ENCODE measurements at places on chromosomes 3 and 15.

GRCh38 chr15:40332113-40332781 lies 8.5 kb downstream of the CCDC9B start:
- no peak overlapping the region for H3K27ac ChIP-seq
- H3K36me3 ChIP-seq: no peaks in the 10 kb centered on the region
- no peak for DNase-seq
- no peaks in the 10 kb centered on the region for H3K27me3 ChIP-seq
- H3K4me1 ChIP-seq: peaks cover 14% of the 10 kb centered on the region

DNA sequence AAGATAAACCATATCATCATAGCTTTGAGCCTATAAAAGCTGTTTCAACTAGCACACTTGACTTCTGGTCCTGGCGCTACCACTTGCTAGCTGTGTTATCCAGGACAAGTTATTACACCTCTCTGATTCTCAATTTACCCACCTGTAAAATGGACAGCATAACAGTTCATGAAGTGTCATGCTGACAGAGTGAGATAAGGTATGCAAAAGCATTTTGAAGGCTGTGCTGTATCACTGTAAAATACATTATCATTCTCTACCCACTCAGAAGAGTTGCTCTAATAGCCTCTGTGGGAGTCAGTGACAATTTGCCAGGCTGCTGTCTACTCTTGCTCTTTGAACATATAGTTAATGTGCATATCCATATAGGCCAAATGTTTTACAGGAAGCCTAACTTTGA lies 93.0 kb downstream of the SSR3 start:
- no peak overlapping the region for H3K4me3 ChIP-seq
- no peaks in the 10 kb centered on the region for H3K4me1 ChIP-seq
- H3K27me3 ChIP-seq: no peaks in the 10 kb centered on the region

DNA sequence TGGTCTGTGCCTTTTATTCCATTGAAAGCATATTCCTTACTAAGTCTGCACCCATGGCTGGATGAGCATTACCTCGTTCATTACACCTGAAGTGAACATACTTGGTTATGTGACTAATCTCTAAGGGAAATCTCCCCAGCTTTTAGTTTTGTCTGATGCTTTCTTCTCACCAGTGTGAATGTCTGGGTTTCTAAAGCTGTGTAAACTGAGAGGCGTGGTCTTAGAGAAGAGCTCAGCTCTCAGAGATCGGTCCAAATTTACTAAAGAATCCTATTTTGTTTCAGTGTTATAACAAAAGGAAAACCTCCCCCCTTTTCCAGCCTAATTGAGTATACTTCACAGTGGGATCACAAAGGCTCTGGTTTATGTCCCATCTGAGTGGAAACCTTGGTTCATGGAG lies 352.3 kb downstream of the PTPRG start:
- no peak overlapping the region for H3K4me3 ChIP-seq
- DNase-seq: no peak
- no peak overlapping the region for H3K27ac ChIP-seq
- no peaks in the 10 kb centered on the region for H3K27me3 ChIP-seq
- H3K36me3 ChIP-seq: no peaks in the 10 kb centered on the region
- H3K4me1 ChIP-seq: peaks cover 7% of the 10 kb centered on the region

GRCh38 chr3:26630669-26631389 lies 8.3 kb downstream of the LRRC3B start:
- no peaks in the 10 kb centered on the region for H3K27me3 ChIP-seq
- DNase-seq: no peak
- no peaks in the 10 kb centered on the region for H3K4me1 ChIP-seq

DNA sequence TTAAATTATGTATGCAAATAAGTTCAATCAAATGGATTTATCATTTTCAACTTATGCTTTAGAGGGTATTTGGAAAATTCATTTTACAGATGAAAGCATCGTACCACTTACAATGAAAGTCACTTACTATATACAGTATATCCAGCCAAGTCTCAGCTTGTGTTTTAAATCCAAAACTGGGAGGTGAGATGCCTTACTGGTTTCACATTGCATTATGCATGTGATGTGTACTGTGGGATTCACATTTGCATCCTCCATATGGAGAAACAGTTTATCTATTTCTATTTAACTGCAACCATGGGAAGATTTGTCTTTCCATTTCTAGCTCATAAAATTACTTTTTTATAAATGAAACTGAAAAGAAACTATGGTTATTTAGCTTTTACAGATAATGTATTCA lies 248.1 kb downstream of the CNTN3 start:
- no peak for DNase-seq
- no peak overlapping the region for H3K4me3 ChIP-seq
- H3K36me3 ChIP-seq: no peaks in the 10 kb centered on the region
- no peak overlapping the region for H3K27ac ChIP-seq

- no peak overlapping the region for H3K27ac ChIP-seq
- no peak overlapping the region for H3K4me3 ChIP-seq
- no peaks in the 10 kb centered on the region for H3K36me3 ChIP-seq
- no peak for DNase-seq
Measured at GRCh38 chr3:43685921-43686320, 4.8 kb upstream of the ABHD5 start.

DNA sequence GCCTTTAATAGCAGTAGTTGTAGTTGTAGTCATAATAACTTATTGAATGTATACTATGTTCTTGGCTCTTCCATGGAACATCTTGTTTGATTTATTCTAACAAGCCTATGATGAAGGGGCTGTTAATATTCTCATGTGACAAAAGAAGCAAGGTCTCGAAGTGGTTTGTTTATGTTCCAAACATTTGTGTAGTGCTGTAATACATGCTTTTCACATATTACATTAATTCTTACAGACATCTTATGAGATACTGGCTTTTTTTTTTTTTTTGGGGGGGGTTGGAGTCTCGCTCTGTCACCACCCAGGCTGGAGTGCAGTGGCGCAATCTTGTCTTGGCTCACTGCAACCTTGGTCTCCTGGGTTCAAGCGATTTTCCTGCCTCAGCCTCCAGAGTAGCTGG lies 252.3 kb downstream of the PTPRG start:
- H3K4me1 ChIP-seq: peaks cover 23% of the 10 kb centered on the region
- no peaks in the 10 kb centered on the region for H3K36me3 ChIP-seq
- no peak for DNase-seq
- H3K27ac ChIP-seq: no peak overlapping the region

DNA sequence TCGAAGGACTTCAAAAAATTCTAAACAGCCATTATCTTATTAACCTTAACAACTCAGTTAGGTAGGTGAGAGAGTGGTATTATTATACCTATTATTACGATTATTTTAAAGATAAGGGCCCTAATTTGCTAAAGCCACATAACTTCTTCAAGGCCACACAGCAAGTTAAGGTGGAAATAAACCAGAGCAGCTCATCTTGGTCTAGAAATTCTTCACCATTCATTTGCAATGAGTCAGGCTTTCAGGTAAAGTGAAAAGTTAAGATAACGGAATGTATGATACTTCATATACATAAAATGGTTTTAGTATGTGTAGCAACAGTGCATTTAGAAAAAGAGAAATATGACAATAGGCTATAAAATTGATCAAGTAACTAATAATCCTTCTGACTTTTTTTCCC lies 920.2 kb downstream of the ROBO1 start:
- no peak overlapping the region for H3K4me3 ChIP-seq
- no peak overlapping the region for H3K27ac ChIP-seq
- no peak for DNase-seq
- peaks cover 11% of the 10 kb centered on the region for H3K4me1 ChIP-seq

- H3K4me1 ChIP-seq: no peaks in the 10 kb centered on the region
- no peak overlapping the region for H3K4me3 ChIP-seq
- peaks cover 3% of the 10 kb centered on the region for H3K36me3 ChIP-seq
- H3K27ac ChIP-seq: no peak overlapping the region
- DNase-seq: no peak
Measured at GRCh38 chr3:108053067-108053466, 37.8 kb downstream of the CD47 start.

DNA sequence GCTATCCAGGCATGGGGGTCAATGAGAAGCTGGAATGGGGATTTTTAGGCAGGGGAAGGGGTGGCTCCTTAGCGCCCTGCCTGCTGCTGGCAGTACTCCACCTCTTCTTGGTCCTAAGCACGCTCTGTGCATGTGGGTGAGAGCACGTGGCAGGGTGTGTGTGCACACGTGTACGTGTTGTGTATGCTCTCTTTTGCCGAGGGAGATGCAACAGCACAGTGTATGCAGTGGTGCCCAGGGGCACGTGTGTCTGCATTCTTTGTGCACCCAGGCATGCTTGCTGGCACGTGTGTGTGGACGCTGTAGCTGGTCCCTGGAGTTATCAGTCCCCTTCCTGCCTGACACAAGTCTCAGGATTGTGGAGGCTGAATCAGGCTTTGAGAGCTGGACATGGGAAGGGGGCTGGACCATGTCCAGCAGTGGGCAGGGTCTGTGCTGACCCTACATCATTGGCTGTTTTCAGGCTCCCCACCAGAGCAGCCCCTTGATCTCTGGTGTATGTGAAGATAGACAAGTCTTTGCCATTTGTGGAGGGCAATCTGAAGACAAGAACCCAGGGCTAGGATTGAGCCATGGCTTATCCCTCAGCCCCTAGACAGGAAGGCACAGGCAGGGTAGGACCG lies 1.9 kb upstream of the CAMKV start:
- peaks cover 5% of the 10 kb centered on the region for H3K4me1 ChIP-seq
- no peaks in the 10 kb centered on the region for H3K27me3 ChIP-seq
- no peaks in the 10 kb centered on the region for H3K36me3 ChIP-seq
- no peak overlapping the region for H3K4me3 ChIP-seq
- no peak for DNase-seq

DNA sequence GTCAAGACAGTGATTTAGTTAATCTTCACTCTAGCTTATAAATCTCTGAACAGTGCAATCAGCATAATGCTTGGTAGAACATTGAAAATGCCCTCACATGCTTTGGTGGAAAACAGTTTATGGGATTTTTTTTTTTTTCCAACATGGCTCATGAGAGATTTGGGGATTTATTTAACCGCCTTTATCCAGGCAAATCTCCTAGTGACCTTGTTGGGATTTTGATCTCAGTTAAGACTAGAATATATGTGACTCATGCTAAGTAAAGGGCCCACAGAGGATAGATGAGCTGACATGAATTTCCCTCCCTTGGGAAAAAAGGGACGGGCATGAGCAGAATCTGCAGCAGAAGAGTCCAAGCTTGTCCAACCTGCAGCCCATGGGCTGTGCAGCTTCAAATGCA lies 18.7 kb downstream of the LRTM1 start:
- DNase-seq: no peak
- H3K27ac ChIP-seq: no peak overlapping the region
- no peak overlapping the region for H3K4me3 ChIP-seq
- H3K36me3 ChIP-seq: no peaks in the 10 kb centered on the region
- no peaks in the 10 kb centered on the region for H3K27me3 ChIP-seq

DNA sequence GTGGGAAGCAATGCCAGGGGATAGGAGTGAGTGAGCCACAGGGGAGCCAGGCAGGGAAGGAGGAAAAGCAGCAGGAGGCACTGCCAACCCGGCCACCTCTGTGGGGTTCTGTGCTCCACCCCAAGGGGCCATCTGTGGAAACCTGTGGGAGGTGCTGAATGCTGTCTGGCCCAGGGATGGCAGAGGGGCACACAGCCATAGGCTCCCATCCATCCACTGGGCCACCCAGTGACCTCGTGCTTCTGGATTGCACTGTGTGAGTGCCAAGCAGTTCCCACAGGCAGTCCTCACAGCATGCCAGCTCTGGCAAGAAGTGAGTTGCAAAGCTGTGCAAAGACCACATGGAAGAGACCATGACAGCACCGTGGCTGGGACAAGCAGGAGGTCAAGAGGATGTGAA lies 27.5 kb downstream of the DNAJB8 start:
- no peak overlapping the region for H3K27ac ChIP-seq
- H3K4me3 ChIP-seq: no peak overlapping the region
- DNase-seq: no peak
- H3K4me1 ChIP-seq: no peaks in the 10 kb centered on the region

GRCh38 chr15:90665288-90666134 lies 51.6 kb upstream of the BLM start:
- H3K4me3 ChIP-seq: peak overlapping the region; percentile 76
- H3K27ac ChIP-seq: peak overlapping the region; percentile 40
- H3K4me1 ChIP-seq: no peaks in the 10 kb centered on the region
- H3K36me3 ChIP-seq: no peaks in the 10 kb centered on the region
- H3K27me3 ChIP-seq: no peaks in the 10 kb centered on the region

GRCh38 chr15:45759936-45760335 lies 125.1 kb downstream of the SQOR start:
- H3K4me1 ChIP-seq: peaks cover 9% of the 10 kb centered on the region
- H3K36me3 ChIP-seq: no peaks in the 10 kb centered on the region
- no peaks in the 10 kb centered on the region for H3K27me3 ChIP-seq
- DNase-seq: no peak
- no peak overlapping the region for H3K4me3 ChIP-seq

GRCh38 chr3:44678480-44679116 lies 30.1 kb downstream of the ZNF35 start:
- H3K27me3 ChIP-seq: no peaks in the 10 kb centered on the region
- no peak for DNase-seq
- H3K27ac ChIP-seq: no peak overlapping the region
- H3K36me3 ChIP-seq: peaks cover 6% of the 10 kb centered on the region
- H3K4me1 ChIP-seq: no peaks in the 10 kb centered on the region
- no peak overlapping the region for H3K4me3 ChIP-seq

- no peak overlapping the region for H3K4me3 ChIP-seq
- peak overlapping the region; percentile 74 for H3K27ac ChIP-seq
- no peaks in the 10 kb centered on the region for H3K27me3 ChIP-seq
- DNase-seq: no peak
- H3K36me3 ChIP-seq: no peaks in the 10 kb centered on the region
Measured at GRCh38 chr15:62887113-62887570, 155.4 kb upstream of the TPM1 start.

GRCh38 chr3:25448750-25449692 lies 21.0 kb downstream of the RARB start:
- peak overlapping the region; percentile 52 for H3K27ac ChIP-seq
- DNase-seq: peak; percentile 69
- H3K27me3 ChIP-seq: no peaks in the 10 kb centered on the region
- no peaks in the 10 kb centered on the region for H3K36me3 ChIP-seq
- peaks cover 12% of the 10 kb centered on the region for H3K4me1 ChIP-seq

DNA sequence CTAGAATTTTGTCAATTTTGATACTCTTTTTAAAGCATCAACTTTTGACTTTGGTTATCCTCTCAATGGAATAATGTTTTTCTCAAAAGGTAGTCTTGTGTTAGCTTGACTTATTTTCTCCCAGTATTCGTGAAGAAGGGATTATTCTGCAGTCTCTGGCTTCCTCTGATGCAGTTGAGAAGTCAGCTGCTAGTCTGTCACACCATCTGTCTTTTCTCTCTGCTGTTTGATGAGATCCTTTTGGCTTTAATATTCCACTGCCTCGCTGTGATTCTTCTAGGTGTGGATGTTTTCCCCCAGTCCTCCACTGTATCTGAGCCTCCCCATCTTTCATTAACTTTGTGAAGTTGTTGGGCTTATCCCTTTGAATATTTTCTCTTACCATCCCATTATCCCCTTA lies 141.0 kb downstream of the WDR72 start:
- peaks cover 10% of the 10 kb centered on the region for H3K36me3 ChIP-seq
- H3K27me3 ChIP-seq: no peaks in the 10 kb centered on the region
- no peak for DNase-seq
- H3K4me1 ChIP-seq: no peaks in the 10 kb centered on the region
- H3K27ac ChIP-seq: no peak overlapping the region

DNA sequence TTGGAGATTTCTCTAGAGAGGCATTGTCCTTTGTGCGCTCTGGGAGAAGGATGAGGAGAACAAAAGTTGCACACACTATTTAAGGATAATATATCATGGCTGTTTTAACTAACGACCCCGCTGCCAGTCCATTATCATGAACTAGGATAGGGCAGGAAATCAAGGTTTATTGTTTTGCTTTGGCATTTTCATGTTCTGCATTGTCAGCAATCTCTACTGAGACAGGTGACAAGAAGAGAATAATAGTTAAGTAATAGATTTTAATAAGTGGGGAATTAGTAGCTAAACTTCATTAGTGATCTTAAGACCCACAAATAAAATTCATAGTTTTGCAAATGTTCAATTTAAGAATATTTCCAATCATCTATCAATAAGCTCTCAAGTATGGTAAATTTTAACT lies 20.6 kb upstream of the GMNC start:
- no peak for DNase-seq
- no peaks in the 10 kb centered on the region for H3K4me1 ChIP-seq
- no peak overlapping the region for H3K4me3 ChIP-seq
- H3K36me3 ChIP-seq: no peaks in the 10 kb centered on the region
- no peaks in the 10 kb centered on the region for H3K27me3 ChIP-seq

Measured in liver (tissue), 10 donors.